ENCODE measurements at places on chromosomes 1 and 21. TPM values are rescaled to one million over a fixed set of nuclear protein-coding genes. Genes with fewer than 3 reads are reported as not detected.
A peak's percentile ranks its signal among the peaks of the same experiment; 100 is the strongest.

GRCh38 chr1:154225370-154225769, 4.6 kb downstream of the UBAP2L start:
- no peak for DNase-seq

TCP10L gene
- total RNA-seq, result 0.12 TPM

CHRNB2 gene
- 5.3 TPM for total RNA-seq

- peak; percentile 82 for DNase-seq
Observed at GRCh38 chr1:157626099-157626498, 28.2 kb upstream of the FCRL4 start.

PROX1 gene
- 0.39 TPM for total RNA-seq

PRR9 gene
- not detected for total RNA-seq

DNA sequence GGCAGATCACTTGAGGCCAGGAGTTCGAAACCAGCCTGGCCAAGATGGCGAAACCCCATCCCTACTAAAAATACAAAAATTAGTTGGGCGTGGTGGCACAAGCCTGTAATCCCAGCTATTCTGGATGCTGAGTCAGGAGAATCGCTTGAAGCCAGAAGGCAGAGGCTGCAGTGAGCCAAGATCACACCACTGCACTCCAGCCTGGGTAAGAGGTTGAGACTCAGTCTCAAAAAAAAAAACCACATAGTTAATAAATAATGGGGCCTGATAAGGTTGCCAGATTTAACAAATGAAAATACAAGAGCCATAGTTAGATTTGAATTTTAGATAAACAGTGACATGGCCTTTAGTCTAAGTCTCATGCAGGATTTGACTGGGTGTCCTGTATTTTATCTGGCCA, 175.7 kb downstream of the ZZZ3 start:
- DNase-seq, result no peak

- DNase-seq, result peak; percentile 46
Observed at GRCh38 chr1:155052439-155053395, 1.6 kb downstream of the ADAM15 start.

DNA sequence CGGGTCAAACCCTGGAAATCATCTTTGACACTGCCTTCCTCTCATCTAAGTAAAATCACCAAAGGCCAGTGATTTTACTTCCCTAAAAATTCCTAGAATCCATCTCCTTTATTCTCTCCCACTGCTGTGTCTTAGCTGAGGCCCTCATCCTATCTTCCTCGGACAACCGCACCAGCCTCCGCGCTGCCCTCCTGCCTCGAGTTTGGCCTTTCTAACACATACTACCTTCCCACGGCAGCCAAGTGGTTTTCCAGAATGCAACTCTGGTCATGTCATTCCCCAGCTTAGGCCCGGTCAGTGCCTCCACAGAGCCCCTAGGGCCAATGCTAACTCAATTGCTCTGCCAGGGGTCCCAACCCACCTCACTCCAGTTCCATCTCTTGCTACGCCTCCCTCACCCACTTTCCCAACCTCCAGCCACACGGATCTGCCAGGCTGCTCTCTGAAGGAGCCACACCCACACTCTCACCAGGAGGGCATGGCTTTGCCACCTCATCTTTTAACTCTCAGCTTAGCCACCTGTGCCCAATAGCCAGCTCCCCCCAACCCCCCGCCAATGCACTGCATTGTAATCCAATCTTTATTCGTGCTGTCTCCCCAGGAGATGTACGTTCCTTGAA, 6.8 kb downstream of the TMEM9 start:
- DNase-seq, result no peak

GRCh38 chr1:155017946-155018316, 15.3 kb downstream of the ZBTB7B start:
- DNase-seq, result no peak

GRCh38 chr1:214379236-214379970, 98.4 kb downstream of the SMYD2 start:
- peak; percentile 30 for DNase-seq

EFCAB7 gene
- total RNA-seq, result 7.0 TPM

DNA sequence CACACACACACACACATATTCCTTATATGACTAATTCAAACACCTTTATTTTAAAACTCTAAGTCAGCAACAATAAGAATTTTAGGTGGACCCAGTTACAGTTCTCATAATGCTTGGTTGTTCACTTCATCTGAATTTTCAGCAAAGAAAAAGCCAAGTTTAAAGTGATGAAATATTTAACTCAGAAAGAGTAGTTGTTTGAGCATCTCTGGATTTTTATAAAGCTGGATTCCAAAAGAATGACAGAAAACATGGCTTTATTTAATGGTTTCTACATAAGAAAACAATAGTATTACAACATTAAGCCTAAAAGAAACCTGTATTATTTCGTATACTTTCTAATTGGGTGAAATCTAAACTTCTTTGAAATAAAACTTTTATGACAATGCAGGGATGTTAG, 54.2 kb upstream of the ADAMTS5 start:
- DNase-seq, result no peak

HSD3B2 gene
- total RNA-seq, result not detected

- peak; percentile 57 for DNase-seq
Observed at GRCh38 chr21:39675590-39675989, 62.9 kb downstream of the B3GALT5 start.

CFAP45 gene
- total RNA-seq, result not detected

DNA sequence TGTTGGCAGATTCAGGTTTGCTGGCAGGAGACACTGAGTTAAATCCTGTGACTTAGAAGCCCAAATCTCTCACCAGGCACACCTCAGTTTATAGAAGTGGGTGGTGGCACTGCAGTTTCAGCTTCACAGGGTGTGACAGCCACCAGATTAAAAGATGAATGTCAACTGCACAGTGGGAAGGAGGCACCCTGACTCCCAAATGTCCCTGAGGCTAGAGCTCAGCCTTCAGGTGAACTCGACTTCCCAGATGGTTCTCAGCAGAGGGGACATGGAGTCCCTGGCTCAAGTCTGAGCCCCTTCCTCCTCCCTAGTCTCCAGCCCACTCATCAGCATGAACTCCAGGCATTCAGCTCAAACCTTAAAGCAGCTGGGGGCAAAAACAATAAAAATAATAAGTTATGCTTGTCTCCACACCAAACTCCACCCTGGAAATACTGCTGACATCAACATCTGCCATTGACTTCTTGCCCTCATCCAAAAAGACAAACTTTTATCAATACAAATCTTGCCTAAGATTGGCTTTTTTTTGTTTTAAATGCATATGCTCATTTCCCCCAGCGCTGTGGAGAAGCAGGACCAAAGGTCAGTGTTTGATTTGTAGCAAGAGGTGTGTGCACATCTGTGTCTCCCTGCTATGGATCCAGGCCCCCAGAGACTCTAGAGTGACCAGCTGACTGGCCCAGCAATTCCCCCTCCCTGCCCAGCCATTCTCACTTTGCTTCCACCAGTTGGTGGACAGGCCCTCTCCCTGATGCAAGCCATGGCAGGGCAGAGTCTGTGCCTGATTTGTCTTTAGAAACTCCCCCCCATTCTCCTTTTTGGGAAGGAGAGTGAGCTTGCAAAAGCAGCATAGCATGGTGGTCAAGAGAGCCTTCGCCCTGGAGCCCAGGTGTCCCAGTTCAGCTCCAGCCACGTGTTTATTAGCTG, 18.5 kb upstream of the S100A7 start:
- no peak for DNase-seq

GRCh38 chr1:39928809-39929587, 25.9 kb upstream of the MFSD2A start:
- no peak for DNase-seq

DNA sequence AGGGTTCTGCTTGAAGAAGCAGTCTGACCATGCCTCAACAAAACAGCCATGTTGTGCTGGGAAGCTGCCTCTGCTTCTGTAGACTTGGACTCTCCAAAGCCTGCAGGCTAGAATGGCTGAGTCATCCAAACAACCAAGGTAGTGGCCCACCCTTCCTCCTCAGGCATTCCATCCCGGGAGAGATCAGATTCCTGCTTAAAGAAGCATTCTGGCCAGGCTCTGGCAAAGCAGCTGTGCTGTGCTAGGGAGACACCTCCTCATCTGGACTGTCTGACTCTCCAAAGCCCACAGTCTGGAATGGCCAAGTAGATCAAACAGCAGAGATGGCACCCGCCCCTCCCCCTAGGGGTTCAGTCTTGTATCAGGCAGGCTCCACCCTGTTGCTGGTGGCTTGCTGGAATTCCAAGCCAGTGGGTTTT, 38.3 kb upstream of the F3 start:
- DNase-seq, result peak; percentile 61

CCDC27 gene
- total RNA-seq, result 0.45 TPM

OBSCN gene
- 21.5 TPM for total RNA-seq

DNA sequence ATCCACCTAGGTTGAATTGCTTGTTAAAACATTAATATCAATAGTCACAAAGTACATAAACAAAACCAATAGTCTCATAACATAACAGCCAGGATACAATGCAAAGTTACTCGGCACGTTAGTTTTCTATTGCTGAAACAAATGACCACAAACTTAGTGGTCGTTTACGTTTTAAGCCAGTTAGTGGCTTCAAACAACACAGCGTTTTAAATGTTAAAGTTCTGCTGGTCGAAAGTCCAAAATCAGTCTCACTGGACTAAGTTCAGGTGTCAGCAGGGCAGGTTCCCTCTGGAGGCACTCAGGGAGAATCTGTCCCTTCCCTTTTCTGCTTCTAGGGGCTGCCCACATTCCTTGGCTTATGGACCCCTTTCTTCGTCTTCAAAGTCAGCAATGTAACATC, 35.6 kb upstream of the ATP1A1 start:
- DNase-seq, result no peak

GRCh38 chr1:1135339-1136136, 19.6 kb upstream of the C1orf159 start:
- DNase-seq, result peak; percentile 78

DNA sequence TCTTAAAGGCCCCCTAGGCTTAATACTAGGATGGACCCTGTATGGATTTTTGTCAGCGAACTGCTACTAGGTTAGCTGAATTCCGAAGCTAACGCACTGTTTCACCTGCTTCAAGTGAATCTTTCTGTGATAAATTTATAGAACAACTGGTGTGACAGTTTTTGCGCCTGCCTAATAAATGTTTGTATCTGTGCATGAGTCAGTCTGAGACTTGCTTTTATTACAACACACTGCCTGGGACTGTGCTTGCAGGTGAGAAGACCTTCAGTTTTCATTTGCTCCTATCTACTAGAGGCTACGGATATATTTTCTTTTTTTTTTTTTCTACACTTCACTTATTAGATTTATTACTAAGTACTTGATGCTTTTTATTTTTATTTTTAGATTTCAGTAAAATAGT, 420.9 kb downstream of the SMYD3 start:
- DNase-seq, result no peak

- DNase-seq, result no peak
Observed at GRCh38 chr1:244869364-244869827, 5.1 kb upstream of the HNRNPU start.

TFAP2E gene
- 1.4 TPM for total RNA-seq

COL11A1 gene
- 19.2 TPM for total RNA-seq

ZRANB2 gene
- 85.4 TPM for total RNA-seq

OR2T2 gene
- total RNA-seq, result not detected

GRCh38 chr1:201905234-201905890, 16.7 kb downstream of the SHISA4 start:
- no peak for DNase-seq

GRCh38 chr1:8247811-8248436, 70.0 kb upstream of the SLC45A1 start:
- DNase-seq, result no peak

DNA sequence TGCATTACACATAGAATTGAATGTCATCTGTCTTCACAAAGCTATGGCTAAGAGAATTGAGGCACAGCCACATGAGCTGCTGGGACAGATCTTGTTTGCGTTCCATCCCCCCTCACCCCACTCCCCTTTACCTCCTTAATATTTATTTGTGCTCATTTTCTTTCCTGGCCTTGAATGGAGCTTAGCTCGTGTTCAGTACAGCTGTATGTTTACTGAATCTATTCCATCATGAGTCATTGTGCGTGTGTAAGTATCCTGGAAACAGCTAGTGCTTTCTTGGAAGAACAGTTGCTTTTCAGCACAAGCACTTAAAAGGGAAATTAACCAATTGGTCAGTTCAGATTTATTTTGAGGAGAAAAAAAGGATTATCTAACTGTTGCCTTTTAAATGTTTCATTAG, 14.7 kb downstream of the PROX1 start:
- no peak for DNase-seq

DNA sequence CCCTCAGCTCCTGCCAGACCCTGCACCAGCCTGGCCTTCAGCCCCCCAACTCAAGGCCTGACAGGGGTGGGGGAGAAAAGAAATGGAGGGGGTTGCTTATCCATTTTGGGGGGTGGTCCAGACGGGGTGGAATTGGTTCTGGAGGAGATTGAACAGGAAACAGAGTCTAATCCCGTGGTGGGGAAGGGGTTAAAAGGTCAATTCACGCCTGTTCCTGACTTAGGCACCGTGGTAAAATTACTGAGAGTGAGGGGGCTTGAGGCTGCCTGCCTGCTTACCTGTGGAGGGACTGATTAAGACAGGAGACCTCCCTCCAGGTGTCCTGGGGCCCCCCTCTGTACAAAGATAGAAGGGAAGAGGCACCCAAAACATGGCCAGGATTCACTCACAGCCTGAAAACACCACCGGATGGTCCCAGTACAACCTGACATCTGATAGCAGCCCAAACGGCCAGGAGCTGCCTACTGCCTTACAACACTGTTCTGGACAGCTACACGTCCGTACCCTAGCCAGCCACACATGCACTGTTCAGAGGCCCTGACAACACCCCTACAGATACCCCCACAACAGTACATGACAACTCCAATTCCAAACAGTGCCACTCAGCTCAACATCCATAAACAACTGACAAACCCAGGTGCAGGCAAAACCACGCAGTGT, 31.8 kb downstream of the AHDC1 start:
- peak; percentile 73 for DNase-seq

RYR2 gene
- total RNA-seq, result 6.7 TPM

- no peak for DNase-seq
Observed at GRCh38 chr1:174572771-174573170, 125.0 kb downstream of the GPR52 start.

DNA sequence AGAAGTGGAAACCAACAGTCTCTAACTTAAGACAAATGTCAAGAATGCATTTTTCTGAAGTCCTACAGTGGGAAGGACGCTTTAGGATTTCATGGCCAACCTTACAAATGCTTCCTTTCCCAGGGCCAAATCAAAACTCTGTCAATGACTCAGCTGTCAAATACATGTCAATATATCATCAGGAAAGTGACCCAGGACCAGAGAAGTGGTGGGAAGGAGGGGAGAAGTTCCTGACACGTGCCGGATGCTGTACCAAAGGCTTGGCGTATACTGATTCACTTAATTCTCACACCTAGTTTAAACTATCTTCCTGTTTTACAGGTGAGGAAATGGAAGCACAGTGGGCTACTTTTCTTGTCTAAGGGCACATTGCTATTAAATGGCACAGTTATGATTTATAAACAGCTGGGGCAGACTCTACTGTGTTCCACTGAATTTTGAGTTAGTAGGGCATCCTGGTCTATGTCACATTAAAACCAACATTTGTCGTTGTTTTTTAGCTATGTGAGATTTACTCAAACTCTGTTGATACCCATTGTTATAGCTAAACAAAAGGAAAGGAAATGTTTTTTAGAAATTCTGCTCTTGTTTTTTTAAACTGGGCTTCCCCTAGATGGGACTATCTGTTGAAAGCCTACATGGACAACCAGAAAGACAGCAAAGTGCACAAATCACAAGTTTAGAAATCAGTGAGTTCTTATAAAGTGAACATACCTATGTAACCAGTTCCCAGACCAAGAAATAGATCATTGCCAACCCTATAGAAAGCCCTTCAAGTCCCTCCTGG, 208.2 kb upstream of the SGIP1 start:
- no peak for DNase-seq

GRCh38 chr21:28793043-28793442, 199.6 kb downstream of the LTN1 start:
- peak; percentile 58 for DNase-seq

GRCh38 chr1:47812904-47813514, 184.2 kb downstream of the TRABD2B start:
- DNase-seq, result no peak

- no peak for DNase-seq
Observed at GRCh38 chr1:166703726-166704462, 135.4 kb upstream of the POGK start.
